Adrenal gland (tissue), 19 donors: ENCODE measurements at places on chromosomes 6 and 20. TPM values are rescaled to one million over a fixed set of nuclear protein-coding genes. Genes with fewer than 3 reads are reported as not detected.

GRCh38 chr6:156982168-156982567 lies 205.0 kb downstream of the ARID1B start:
- DNase-seq: no peak

GRCh38 chr6:25035512-25036435 lies 100.0 kb upstream of the RIPOR2 start:
- DNase-seq: no peak

GRCh38 chr20:16562259-16562658 lies 11.0 kb downstream of the KIF16B start:
- no peak for DNase-seq

GRCh38 chr6:854406-855118 lies 161.6 kb upstream of the EXOC2 start:
- no peak for DNase-seq

GRCh38 chr20:3784216-3784853 lies 2.2 kb downstream of the CENPB start:
- peak; percentile 49 for DNase-seq

DNA sequence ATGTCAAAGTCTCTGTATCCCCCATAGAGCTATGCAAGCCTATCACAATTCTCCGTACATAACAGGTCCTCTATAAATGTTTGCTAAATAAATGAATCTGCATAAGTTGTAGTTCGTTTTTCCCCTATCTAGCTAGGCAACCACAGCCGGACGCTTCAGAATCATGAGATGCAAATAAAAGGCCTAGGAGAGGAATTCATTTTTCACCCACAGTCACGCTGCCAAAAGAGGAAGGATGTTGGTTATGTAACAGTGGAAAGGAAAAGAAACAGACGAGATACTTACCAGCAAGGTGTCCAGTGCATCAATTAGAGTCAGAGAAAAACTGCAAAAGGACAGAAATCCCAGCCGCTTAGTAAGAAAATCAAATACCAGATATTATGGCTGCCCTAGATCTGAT lies 2.4 kb downstream of the EDEM2 start:
- no peak for DNase-seq

GRCh38 chr6:105135907-105136430 lies 43.8 kb downstream of the POPDC3 start:
- peak; percentile 13 for DNase-seq

The ABHD16B gene
- total RNA-seq: not detected

The SNRNP48 gene
- 11.8 TPM for total RNA-seq

The ZBP1 gene
- 0.79 TPM for total RNA-seq

The NOP56 gene
- 79.6 TPM for total RNA-seq

The BMP6 gene
- 4.0 TPM for total RNA-seq

The SIRPB1 gene
- total RNA-seq: 8.4 TPM

The MBOAT1 gene
- total RNA-seq: 2.0 TPM

The FAM83C gene
- not detected for total RNA-seq

The NHSL1 gene
- 10.5 TPM for total RNA-seq

The BFSP1 gene
- 1.1 TPM for total RNA-seq
